Fibroblast of skin of scalp (primary cell): ENCODE measurements at places on chromosomes 4 and X.

GRCh38 chrX:55907968-55908607 is 190.5 kb downstream of the RRAGB start:
- DNase-seq = peak; percentile 51

DNA sequence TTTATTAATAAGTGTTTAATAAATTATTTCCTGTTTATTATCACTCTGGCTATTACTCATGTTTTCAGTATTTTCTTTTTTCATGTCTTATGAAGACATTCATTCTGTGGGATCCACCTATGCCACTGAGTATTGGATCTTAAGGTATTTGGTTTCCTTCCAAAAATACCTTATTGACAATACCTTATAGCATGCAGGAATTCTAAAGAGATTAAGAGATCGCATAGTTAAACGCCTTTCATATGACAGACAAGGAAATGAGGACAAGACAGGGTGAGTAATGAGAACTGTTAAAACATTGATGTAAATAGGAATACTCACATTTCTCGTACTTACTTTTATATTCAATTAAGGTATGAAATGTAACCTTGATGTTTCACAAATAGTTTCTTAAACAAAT is 38.2 kb upstream of the TMPRSS11B start:
- no peak for DNase-seq

GRCh38 chrX:101750744-101751143 is 91.1 kb upstream of the ARMCX2 start:
- no peak for DNase-seq

- no peak for DNase-seq
These were observed 36.6 kb downstream of the PHF8 start for GRCh38 chrX:54007682-54008081.

- peak; percentile 73 for DNase-seq
These were observed 257.9 kb downstream of the PCDH18 start for GRCh38 chr4:137274404-137274803.

GRCh38 chr4:19473569-19473968 is 778.1 kb upstream of the SLIT2 start:
- peak; percentile 25 for DNase-seq

GRCh38 chr4:68953056-68953596 is 1.5 kb upstream of the UGT2A3 start:
- DNase-seq = no peak

DNA sequence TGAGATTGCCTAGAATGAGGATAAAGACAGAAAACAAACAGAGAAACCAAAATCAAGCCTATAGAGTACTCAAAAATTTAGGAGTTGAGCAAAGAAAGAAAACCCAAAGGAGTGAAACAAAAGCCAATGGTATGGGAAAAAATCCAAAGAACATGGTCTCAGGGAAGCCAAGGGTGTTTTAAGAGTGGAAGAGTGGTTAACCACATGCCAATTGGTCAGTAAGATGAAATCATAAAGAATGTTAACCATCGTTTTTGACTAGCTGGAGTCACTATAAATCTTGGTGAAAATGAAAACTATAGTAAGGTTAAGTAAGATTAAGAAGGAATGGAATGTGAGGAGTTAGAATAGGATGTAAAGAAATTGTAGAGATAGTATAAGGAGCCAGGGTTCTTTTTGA is 64.7 kb upstream of the RPL34 start:
- peak; percentile 76 for DNase-seq
